AG20443 (cell line): ENCODE measurements at places on chromosomes 5 and 9.

- DNase-seq: no peak
These were observed 57.1 kb upstream of the NMUR2 start for GRCh38 chr5:152462021-152462721.

GRCh38 chr9:137522746-137523455, 27.3 kb downstream of the PNPLA7 start:
- no peak for DNase-seq

DNA sequence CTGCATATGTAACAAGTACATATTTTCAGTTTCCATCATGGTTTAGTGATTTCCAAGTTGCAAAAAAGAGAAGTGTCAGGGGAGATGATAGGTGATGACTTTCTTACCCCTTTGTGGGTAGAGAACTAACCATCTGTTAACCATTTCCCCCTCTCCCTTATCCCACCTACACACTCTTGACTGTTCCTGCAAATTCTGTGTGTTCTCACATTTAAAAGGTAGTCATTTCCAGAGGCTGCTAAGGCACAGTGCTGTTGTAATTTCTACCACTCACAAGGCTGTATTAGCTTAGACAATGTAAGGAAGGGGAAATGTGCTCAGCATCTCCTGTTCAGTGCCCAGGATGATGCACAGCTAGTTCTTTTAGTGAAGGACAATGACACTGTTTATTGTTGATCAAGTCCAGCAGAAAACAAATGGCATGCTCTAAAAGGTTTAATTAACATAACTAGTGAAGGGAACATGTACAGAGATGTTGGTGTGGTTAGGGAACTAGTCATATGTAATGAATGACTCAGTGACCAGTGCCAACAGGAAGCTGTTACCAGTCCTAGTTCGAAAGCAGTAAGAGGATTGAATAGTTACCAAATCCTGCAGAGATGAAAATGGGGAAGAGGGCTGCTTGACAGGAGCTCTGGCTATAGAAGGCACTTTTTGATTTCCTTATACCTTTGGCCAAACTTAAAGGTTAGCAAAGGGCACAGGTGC, 165.1 kb downstream of the PLK2 start:
- peak; percentile 25 for DNase-seq

GRCh38 chr9:73596321-73596720, 444.7 kb downstream of the ANXA1 start:
- no peak for DNase-seq

DNA sequence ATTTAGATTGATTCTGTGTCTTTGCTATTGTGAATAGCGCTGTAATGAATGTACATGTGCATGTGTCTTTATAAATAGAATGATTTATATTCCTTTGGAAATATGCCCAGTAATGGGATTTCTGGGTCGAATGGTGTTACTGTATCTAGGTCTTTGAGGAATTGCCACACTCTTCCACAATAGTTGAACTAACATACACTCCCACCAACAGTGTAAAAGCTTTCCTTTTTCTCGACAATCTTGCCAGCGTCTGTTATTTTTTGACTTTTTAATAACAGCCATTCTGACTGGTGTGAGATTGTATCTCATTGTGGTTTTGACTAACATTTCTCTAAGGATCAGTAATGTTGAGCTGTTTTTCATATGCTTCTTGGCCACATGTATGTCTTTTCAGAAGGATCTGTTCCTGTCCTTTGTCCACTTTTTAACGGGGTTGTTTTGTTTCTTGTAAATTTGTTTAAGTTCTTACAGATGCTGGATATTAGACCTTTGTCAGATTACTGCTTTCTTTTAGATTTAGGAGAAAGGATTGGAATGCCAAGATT, 125.0 kb upstream of the NR5A1 start:
- no peak for DNase-seq

DNA sequence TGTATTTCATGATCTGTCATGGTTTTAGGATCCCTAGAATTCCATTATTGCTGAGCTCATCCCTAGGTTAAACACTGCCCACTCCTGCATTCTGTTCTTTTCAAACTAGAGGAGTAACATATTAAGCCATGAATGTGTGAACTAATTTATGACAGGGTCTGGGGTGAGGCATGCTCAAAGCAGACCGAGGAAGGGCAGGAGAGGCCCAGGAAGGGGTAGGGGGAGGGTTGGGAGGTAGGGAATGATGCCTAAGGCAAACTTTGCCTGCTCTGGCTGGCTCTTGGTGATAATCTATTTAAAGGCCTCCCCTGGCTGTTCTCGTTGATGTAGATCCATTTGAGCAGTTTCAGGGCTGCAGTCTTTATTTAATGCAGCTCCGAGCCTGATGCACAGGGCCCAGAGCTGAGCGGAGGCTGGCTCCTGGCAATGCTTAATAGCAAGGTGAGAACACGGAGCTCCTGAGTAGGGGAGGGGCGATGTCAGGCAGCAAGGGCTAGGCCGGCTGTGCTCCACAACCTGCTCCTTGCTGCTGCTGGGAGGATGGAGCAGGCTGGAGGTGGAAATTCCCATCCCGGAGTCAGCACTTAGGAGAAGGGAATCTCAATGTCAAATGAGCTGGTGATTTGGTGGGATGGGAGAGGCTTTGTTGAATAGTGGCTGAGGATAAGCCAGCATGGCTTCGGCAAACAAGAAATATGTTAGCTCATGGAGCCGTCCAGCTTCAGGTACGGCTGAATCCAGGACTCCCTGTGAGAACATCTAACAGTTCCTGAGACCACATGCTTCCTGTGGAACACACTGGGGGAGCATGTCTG, 73.2 kb upstream of the UNC5A start:
- DNase-seq: no peak

DNA sequence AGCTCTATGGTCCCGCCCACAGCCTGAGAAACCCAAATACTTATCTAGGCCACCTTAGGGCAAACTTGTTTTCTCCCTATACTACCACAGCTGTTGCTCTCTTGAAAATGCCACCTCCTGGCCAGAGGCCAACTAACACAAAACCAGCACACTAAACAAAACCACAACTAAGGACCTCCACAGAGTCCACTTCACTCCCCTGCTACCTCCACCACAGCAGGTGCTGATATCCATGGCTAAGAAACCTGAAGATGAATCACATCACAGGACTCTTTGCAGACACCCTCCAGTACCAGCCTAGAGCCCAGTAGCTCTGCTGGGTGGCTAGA, 108.4 kb downstream of the ALDH1A1 start:
- DNase-seq: no peak

- no peak for DNase-seq
These were observed 201.3 kb upstream of the IL12B start for GRCh38 chr5:159531554-159532105.

GRCh38 chr9:137972355-137972987, 94.9 kb downstream of the CACNA1B start:
- DNase-seq: no peak

DNA sequence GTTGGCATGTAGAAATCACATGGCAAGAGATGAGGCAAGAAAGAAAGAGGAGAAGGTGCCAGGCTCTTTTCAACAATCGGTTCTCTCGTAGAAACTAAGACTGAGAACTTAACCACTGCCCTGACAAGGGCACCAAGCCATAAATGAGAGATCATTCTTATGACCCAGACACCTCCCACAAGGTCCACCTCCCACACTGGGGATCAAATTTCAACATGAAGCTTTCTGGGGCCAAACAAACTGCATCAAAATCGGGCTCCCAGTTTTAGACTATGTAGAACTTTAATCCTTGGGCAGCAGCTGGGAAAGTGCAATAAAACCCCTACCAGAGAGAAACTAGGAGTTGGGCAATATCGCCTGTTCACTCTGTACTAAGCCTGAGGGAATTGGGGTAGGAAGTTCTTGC, 150.2 kb upstream of the CCDC152 start:
- DNase-seq: no peak

DNA sequence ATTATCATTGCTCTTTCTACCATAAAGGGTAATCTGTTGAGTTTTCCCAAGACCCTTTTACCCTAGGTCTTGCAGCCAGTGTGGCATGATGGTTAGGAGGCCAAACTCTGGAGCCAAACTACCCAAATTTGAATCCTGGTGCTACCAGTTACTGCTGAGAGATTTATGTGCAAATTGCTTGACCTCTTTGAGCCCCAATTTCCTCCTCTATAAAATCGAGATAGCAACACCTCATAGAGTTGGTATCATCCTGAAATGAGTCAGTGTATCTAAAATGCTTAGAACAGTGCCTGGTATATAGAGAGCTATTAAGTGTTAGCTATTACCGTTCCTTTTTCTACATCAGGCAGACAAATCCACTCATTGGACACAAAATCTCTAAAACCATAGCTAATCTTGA, 43.0 kb downstream of the ACTBL2 start:
- no peak for DNase-seq

DNA sequence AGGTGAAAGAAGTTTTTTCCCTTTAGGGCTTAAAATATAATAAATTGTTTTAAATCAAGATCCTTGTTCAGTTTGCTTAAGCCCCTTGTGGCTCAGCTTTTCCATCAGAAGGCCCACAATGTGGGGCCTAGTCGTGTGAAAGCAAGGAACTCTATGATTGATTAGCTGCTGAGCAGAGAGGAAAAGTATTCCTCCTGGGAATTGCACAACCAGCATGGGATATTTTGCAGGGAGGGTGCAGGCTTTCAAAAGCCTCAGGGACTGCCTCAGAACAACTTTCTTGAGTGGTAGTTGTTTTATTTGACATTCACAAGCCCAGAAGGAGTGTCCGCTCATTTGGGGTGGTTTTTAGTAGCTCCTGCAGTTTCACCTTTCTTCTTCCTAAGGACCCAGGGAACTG, 19.8 kb downstream of the TTC23L start:
- DNase-seq: no peak

DNA sequence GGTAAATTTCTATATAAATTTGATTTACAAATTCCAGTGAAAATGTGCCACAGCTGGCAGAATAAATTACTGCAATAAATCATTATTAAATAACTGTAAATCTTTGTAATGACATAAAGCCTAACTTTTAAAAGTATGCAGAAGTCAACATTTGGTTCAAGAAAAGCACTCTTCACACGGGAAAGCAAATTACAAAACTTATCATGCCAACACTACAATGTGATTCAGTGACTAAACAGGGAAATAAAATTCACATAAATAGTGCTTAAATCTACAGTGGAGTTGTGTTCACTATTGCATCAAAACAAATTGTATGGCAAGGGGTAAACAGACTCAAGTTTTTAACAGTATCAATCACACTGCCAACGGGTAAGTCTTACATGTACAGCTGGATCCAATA, 117.2 kb downstream of the BNC2 start:
- DNase-seq: no peak

DNA sequence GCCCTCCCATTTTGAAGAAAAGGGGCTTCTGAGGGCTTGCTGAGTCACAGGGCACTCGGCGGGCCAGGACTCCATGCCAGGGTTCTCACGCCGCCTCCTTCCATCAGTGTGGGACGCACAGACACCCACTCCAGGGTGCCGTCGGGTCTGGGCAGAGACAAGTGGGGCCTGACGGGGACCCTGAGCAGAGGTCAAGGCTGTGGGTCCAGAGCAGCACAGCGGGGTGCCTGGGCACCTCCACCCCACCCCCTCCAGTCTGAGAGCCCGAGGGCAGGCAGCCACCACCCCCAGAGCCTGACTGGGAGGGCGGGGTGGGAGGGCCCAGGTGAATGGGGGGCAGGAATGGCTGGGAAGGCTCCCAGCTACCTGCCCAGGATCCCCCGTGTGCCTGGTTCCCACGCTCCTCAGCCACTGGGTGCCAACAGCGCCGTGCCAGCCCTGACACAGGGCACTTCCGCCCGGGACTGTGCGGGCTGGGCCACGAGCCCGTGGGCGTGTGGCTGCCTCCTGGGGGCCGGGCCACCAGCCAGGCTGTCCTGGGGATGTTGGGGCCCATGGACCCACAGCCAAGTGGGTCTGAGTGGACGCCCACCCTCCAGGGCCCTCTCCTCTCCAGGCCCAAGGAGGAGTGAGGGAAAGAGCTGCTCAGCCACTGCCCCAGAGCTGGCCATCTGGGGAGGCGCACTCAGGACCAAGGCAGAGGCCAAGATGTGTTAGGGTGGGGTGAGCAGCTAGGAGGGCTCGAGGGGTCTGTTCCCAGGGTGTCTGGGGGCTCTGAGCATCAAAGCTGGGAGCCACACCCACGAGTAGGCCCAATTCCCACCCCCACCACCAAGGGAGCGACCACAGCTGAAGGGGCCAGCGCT, 10.1 kb upstream of the NRARP start:
- peak; percentile 16 for DNase-seq

DNA sequence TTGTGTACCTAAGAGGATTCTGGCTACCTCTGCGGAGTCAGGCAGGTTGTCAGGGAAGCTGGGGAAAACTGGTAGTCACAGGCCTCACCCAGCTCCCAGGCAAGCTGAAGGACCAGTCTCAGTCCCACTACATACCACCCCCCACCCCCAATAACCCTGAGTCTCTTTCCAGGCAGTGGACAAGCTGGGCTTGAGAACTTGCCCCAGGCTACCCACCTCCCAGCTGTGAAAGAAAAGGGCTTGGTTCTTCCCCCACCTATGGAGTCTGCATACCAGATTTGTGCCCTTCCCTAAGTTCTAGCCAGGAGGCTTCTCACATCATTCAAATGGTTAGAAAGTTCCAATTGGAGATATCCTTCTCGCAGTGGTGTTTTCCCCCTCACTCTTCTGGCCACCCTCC, 1678.8 kb downstream of the MAT2B start:
- DNase-seq: no peak

DNA sequence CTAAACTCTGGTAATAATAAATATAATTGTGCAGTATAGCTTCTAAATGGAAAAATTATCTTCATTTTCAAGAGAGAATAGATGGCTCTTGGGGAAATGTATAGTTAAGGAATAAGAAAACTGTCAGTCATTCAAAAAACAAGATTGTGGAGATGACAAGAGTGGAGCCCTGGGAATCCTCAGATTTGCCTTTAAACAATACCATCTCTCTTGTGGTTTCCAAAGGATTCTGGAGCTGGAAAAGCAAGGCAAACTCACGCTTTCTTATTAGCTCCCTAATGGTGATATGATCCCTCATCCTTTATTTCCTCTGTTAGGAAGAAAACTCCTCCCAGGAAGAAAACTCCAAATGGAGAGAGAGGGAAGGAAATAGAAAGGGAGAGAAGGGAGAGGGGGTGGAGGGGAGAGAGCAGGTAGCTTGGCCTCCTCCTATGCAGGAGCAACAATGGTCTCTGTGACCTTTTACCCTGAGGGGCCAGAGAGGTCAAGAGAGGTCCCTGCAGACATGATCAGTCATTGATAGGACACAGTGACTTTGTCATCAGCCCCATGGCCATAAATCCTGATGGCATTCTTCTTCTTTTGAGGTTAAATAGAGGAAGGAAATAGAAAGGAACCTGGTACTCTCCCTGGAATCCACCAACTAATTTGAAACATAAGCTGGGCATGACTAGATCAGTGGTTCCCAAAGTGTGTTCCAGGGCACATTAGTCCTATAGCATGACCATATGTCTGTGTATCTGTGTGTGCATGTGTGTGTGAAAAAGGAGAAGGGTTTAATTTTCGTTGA, 312.2 kb downstream of the ARRDC3 start:
- no peak for DNase-seq

GRCh38 chr9:83473488-83473971, 64.7 kb downstream of the FRMD3 start:
- DNase-seq: no peak
